ENCODE measurements at places on chromosomes 16 and 17. TPM values are rescaled to one million over a fixed set of nuclear protein-coding genes. Genes with fewer than 3 reads are reported as not detected.
A peak's percentile ranks its signal among the peaks of the same experiment; 100 is the strongest.

Gene FBXO39
- total RNA-seq = not detected

Gene KRT9
- not detected for total RNA-seq

Gene ATF7IP2
- 19.3 TPM for total RNA-seq

Gene GRAPL
- total RNA-seq = not detected

Gene AOC2
- total RNA-seq = 1.2 TPM

Gene TNFSF12
- total RNA-seq = 2.4 TPM

Gene TCAP
- 1.3 TPM for total RNA-seq

Gene ABCC6
- total RNA-seq = 0.79 TPM

Gene ANKFN1
- 0.25 TPM for total RNA-seq

Gene SRCAP
- total RNA-seq = 4.6 TPM

DNA sequence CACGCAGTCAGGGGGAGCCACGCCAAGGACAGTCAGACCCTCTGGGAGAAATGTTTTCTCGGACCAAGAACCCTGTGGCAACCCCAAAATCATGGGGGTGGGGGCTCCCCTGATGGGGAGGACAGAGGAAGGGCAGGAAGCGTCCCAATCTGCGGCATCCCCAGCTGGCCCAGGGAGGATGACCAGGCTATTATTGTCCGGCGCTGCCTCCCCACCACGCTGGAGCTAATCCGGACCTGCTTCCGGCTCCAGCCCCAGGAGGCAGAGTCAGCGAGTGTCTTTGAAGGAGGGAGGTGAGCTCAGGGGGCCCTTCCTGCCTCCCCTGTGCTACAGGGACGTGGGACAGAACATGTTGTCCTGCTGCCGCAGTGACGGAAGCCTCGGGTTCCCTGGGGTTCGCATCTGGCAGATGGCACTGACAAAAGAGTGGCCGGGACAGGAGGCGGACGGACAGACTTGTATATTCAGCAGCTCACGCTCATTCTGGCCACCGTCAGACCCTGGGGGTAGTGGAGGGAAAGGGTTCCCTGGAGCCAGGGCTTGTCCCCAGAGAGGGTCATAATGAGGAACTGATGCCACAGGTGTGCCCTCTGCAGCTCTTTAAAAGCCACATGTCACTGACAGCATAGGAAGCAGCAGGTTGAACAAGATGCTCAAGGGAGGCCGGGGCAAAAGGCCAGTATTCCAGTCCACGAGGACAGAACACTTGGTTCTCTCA is 54.3 kb upstream of the CDC42EP4 start:
- DNase-seq = peak; percentile 69

- DNase-seq = no peak
Measured at GRCh38 chr17:49588726-49589576, 13.3 kb downstream of the NXPH3 start.

DNA sequence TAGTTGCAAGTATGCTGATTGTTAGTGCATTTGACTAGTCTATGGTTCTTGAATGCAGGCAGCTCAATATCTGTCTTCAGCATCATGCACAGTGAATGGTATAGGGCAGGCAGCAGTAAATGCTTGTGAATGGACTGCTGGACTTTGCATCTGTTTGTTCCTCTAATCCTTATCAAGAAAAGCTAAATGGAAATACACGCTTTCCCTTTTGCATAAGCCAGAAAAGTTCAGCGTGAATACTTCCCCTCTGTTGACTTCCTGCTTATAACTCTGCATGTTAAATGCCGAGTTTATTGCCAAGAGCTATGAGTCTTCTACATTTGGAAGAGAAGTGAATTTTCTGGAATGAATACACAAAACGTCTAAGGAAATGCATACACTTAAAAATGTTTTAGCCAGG is 127.9 kb upstream of the CPHXL start:
- DNase-seq = no peak

- peak; percentile 77 for DNase-seq
Measured at GRCh38 chr17:80963812-80964543, 27.7 kb upstream of the CHMP6 start.

DNA sequence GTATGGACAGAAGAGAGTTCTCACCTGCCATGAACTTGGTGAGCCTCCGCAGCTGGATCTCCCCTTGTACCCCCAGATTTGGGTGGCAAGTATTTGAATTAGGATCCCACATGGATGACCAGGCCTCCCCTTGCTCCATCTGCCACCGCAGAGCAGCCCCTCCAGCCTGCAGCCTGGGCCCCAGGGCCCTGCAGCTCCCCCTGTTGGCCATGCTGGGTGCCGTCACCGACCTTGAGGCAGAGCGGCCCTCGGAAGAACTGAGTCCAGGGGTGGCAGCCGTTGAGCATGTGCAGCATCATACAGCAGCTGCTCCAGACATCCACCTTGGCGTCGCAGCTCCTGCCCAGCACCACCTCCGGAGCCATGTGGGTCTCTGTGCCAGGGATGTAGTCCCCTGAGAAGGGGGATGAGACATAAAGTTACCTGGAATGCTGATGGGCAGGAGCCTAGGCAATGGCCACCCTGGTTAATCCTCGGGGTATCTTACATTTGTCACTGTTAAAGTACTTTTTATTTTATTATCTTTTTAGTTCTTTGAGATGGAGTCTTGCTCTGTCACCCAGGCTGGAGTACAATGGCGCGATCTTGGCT is 9.0 kb upstream of the SPATA32 start:
- DNase-seq = peak; percentile 71

- no peak for DNase-seq
Measured at GRCh38 chr17:4582691-4583090, 1.6 kb upstream of the SMTNL2 start.

DNA sequence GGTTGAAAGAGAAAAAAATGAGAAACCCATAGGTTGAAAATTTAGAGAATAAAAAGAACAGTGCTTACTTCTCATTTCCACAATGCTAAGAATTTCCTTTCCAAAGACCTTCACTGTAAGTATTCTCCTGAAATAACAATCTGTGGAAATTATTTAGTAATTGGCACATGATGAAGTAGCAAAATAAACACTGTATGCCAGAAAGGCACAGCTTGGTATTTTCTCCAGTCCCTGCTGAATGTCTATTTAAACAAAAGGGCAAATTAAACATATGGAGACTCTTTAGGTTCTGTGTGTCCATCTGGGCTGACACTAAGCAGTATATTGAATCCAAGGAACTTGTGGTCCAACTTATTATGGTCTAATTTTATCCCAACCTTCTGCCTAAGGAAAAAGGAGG is 46.1 kb downstream of the CHCT1 start:
- DNase-seq = no peak

DNA sequence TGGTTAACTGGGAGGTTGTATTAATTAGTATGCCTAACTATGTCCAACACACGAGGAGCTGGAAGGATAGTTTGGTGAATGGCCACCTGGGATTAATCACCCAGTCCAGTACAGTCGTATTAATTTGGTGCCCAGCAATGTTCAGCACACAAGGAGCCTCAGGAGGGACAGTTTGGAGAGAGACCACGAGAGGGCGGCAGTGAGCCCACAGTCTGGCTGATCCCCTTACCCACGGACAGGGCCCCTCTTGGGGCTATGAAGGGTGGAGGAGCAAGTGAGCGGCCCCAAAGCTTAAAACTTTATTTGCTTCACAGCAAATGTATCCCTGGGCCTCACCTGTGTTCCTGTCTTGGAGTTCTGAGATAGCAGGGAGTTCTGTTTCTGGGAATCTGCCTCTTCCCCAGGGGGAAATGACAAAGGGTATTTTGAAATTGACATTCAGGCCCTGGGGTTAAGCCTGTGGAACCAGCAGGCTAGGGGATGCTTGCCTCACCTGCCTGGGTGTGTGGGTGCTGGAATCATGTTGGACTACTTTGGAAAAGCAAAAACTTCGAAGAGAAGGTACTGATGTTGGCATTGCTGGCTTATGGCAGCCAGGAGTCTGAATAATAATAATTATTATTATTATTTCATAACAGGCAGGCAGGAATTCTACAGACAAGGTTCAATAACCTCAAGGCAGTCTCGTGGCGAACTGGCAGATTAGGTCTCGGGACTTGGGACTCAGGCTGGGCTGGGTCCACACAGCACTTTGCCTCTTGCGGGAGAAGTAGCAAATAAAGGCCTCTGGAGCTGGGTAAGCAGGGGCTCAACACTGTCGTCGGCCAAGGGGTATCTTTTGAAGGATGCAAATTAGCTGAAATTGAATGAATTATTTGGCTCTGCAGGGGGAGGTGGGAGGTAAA is 227.6 kb upstream of the ASIC2 start:
- peak; percentile 74 for DNase-seq

DNA sequence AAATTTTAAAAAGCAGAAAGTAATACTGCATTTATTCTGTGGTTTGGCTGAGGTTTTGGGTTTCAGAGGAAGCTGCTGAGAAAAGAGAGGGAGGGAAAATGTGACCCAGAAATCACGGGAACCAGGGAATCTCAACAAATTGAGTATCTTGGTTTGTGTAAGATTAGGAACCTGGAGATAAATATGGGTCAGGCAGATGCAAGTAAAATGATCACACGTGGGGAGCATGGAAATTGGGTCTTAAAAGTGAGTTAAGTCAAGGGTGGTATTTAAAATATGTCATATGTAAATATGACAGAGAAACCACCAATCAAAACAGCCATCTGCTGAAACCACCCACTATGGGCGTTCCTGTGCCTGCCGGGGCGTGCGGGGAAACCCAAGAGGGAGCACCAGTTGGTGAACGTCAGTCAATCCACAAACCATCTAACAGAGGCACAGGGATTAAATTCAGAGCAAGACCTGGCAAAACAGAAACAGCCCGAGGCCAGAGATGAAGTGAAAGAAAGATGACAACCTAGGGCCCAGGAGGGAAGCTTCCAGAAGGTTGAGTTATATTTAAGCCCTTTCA is 33.4 kb downstream of the CDH13 start:
- DNase-seq = no peak

- DNase-seq = no peak
Measured at GRCh38 chr16:68289621-68290329, 21.0 kb downstream of the SLC7A6OS start.

GRCh38 chr16:15988268-15989013 is 39.0 kb downstream of the ABCC1 start:
- peak; percentile 16 for DNase-seq

DNA sequence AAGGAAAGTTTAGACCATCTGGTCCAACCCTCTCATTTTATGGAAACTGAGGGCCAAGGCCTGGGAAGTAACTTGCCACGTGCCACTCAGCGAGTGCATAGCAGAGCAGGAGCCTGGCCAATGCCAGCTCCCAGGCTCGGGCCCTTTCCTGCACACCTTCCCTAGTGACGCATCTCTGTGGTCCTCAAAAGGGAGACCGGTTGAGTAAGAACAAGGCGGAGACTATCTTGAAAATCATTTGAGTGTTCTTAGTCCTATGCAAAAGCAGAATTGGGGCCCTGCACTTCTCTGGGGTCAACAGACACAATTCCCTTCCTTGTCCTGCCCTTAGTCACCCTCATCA is 2.8 kb downstream of the CCL4 start:
- DNase-seq = no peak

GRCh38 chr16:909281-910000 is 61.3 kb downstream of the LMF1 start:
- no peak for DNase-seq

- DNase-seq = no peak
Measured at GRCh38 chr16:66569827-66570405, 3.7 kb downstream of the CMTM1 start.

DNA sequence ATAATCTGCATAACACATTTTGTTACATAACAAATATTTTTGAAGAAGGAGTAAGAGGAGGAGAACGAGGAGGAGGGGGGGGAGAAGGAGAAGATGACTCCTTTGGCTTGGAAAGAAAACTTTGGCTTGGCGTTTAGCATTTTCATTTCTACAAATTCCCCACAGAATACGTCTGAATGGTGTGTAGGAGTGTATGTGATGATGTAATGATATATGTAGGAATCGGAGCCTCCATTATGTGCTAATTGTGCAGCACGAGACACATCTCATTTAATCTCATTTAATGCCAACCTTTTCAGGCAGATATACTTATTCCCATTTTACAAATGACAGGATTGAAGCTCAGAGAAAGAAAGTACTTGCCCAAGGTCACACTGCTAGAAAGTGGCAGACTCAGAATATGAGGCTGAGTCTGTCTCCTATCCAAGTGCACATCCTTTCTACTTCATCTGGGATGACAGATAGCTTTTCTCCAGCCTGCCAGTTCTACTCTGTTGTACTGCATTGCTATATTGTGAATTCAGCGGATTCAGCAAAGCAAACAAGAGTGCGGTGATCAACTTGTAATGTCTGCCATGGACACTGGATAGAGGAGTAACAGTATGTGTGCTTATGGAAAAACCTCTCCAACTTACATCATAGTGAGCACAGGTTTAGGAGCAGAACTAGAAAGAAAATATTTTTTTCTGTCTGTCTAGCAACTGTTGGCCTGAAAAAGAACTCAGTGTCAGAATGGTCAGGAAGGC is 10.4 kb upstream of the SLC47A2 start:
- DNase-seq = no peak

DNA sequence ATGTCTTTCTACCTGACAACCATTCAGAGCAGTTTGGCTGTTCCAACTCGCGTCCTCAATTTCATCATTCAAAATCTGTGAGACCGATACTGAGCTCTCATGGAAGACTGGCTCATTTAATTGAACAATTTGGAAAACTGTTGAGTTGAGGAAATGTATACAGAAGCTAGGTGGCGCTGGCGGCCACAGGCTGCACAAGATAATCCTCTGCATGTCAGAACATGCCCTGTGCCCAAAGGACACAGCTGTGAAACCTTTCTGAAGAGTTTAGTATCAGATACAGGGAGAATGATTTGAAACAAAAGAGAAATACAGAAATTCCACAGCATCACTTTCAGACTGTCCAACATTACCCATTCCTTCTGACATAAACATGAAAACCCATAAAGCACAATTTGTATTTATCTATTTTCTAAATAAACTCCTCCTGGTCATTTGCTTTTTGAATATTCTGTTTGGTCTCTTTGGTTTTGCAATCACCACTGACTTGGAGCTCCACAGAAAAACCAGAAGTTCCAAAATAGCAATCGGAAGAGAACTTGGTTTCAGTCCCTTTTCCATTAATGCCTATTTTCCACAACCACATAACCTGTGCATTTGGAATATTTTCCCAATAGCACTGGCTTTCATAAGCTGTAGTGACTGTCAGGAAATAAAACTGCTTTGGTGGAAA is 192.8 kb downstream of the MAP2K6 start:
- DNase-seq = peak; percentile 84

DNA sequence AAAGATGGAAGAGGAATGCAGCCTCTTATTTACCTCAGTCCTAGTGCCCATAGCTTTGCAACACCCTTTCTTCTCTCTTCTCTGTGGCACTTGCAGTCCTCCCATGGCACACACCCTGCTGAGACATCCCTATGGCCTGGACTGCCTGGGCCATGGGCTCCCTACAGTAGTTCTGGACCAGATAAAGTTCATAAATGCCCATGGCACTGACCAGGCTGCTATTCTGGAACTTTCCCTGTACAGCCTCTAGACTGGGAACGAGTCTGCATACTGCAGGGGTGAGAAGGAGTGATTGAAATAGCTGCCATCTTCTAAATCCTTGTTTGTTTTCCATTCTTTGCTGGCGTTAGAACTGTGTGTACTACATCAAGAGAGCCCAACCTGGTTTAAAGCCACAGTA is 24.5 kb upstream of the ADAM11 start:
- DNase-seq = no peak

- DNase-seq = no peak
Measured at GRCh38 chr16:56337131-56337857, 88.1 kb downstream of the AMFR start.

DNA sequence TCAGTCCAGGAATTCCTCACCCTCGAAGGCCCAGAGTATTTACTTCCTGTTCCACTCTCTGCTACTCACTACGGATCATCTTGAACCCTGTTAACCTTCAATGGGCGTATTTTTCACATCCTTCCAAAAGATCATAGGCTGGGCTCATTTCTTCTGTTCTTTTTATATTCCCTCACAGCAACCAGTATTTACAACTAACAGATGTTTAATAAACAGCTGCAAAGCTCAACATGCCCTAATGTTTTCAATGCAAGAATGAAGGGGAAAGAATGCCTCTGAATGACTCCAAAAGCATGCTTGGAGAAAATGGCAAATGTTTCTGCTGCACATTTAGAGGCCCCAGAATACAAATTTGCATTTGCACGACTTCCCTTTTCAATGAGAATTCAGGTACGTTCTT is 174.9 kb downstream of the ZFHX3 start:
- no peak for DNase-seq
